ENCODE measurements at places on chromosomes 7 and 10. TPM values are rescaled to one million over a fixed set of nuclear protein-coding genes. Genes with fewer than 3 reads are reported as not detected.

Gene PDLIM1
- 233 TPM for polyA plus RNA-seq

DNA sequence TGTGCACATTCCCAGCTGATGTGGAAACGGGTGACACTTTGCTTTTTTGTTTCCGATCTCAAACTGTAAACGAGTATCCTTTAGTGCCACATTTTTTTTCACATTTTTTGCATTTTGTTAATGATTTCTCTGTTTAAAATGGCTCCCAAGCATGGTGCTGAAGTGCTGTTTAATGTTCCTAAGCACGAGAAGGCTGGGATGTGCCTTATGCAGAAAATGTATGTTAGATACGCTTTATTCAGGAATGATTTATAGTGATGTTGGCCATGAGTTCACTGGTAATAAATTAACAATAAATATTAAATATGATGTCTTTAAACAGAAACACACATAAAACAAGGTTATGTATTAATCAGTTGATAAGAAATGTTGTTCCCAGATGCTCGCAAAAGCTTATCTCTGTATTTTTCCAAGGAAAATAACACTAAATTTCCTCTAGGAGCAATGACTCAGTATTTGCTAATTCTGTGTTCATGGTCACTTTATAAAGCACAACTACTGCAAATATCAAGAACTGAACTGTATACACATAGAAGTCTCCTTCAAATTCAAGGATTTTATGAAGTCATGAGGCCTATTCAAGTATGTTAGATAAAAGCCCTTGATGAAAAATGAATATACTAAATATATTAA, 305.9 kb upstream of the SMIM30 start:
- no peaks in the 10 kb centered on the region for H3K4me1 ChIP-seq
- no peaks in the 10 kb centered on the region for H3K36me3 ChIP-seq
- no peaks in the 10 kb centered on the region for H3K27me3 ChIP-seq
- H3K27ac ChIP-seq, result no peak overlapping the region

Gene TMEM196
- polyA plus RNA-seq, result 0.57 TPM

Gene FBXO24
- 0.82 TPM for polyA plus RNA-seq

- H3K27ac ChIP-seq, result no peak overlapping the region
- H3K4me1 ChIP-seq, result no peaks in the 10 kb centered on the region
- peaks cover 5% of the 10 kb centered on the region for H3K36me3 ChIP-seq
- H3K4me3 ChIP-seq, result no peak overlapping the region
Measured at GRCh38 chr10:83253011-83253671, 886.2 kb upstream of the GHITM start.

Gene GNGT1
- polyA plus RNA-seq, result 1.6 TPM

Gene SNCG
- 17.0 TPM for polyA plus RNA-seq

Gene UCMA
- polyA plus RNA-seq, result 18.7 TPM

Gene SND1
- polyA plus RNA-seq, result 112 TPM

Gene KLHDC10
- polyA plus RNA-seq, result 5.5 TPM

DNA sequence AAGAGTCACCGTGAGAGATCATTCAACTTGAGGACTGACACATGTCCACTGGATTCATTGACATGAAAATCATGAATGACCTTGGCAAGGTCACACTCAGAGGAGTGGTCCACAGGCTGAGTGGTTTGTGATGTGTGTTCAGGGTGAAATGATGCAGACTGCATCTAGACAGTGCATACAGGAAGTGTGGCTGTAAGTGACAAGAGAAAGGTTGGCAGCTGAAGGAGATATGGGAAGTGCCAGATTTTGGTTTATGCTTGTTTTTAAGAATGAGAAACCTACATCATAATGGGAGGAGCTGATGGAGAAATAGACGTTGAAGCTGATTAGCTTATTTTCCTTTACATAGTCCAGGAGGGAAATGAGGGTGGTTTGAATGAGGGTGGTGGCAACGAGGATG, 64.8 kb upstream of the VIPR2 start:
- no peaks in the 10 kb centered on the region for H3K4me1 ChIP-seq
- no peaks in the 10 kb centered on the region for H3K27me3 ChIP-seq
- no peaks in the 10 kb centered on the region for H3K36me3 ChIP-seq

Gene GATA3
- 0.33 TPM for polyA plus RNA-seq

DNA sequence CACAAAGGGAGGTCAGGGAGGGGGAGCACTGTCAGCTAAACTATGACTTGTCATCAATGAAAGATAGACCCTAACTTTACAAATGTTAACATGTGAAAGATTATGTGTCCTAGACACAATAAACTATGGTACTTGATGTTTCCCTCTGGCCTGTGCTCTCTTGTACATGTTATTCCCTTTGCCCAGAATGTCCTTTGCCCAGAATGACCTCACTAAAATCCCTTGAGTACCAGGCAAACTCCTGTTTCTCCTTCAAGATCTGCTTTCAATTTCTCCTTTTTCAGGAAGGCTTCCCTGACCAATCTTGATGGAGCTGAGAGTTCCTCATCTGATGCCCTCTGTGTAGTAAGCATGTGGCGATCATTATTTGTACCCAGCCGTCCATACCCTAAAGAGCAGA, 143.1 kb downstream of the ZNF365 start:
- H3K4me3 ChIP-seq, result no peak overlapping the region
- DNase-seq, result no peak
- H3K27ac ChIP-seq, result no peak overlapping the region
- H3K36me3 ChIP-seq, result no peaks in the 10 kb centered on the region
- H3K4me1 ChIP-seq, result no peaks in the 10 kb centered on the region
- H3K27me3 ChIP-seq, result no peaks in the 10 kb centered on the region

GRCh38 chr10:95604630-95605029, 43.5 kb upstream of the SORBS1 start:
- H3K36me3 ChIP-seq, result peaks cover 21% of the 10 kb centered on the region
- H3K4me1 ChIP-seq, result 0 out of 2 replicates have a peak, but pooled peaks cover 4% of the 10 kb centered on the region

- no peaks in the 10 kb centered on the region for H3K4me1 ChIP-seq
- no peak overlapping the region for H3K4me3 ChIP-seq
- DNase-seq, result no peak
- no peaks in the 10 kb centered on the region for H3K27me3 ChIP-seq
Measured at GRCh38 chr10:17088118-17088806, 41.3 kb downstream of the CUBN start.

Gene HNRNPF
- polyA plus RNA-seq, result 210 TPM

Gene LRRN3
- 0.31 TPM for polyA plus RNA-seq

Gene CAPZA2
- polyA plus RNA-seq, result 49.1 TPM

- no peak overlapping the region for H3K4me3 ChIP-seq
- DNase-seq, result peak; percentile 34
- no peaks in the 10 kb centered on the region for H3K4me1 ChIP-seq
- H3K27me3 ChIP-seq, result no peaks in the 10 kb centered on the region
- no peaks in the 10 kb centered on the region for H3K36me3 ChIP-seq
Measured at GRCh38 chr7:47786557-47787248, 161.6 kb downstream of the PKD1L1 start.

GRCh38 chr7:150365673-150366398, 2.8 kb upstream of the REPIN1 start:
- 0 out of 2 replicates have a peak, but pooled peaks cover 3% of the 10 kb centered on the region for H3K36me3 ChIP-seq

Gene ACSM6
- 0.65 TPM for polyA plus RNA-seq

GRCh38 chr7:33722383-33723101, 182.8 kb upstream of the BMPER start:
- no peak overlapping the region for H3K4me3 ChIP-seq
- H3K27me3 ChIP-seq, result no peaks in the 10 kb centered on the region
- DNase-seq, result no peak
- H3K36me3 ChIP-seq, result no peaks in the 10 kb centered on the region
- no peak overlapping the region for H3K27ac ChIP-seq

- H3K27ac ChIP-seq, result no peak overlapping the region
- no peak overlapping the region for H3K4me3 ChIP-seq
- DNase-seq, result no peak
- H3K4me1 ChIP-seq, result no peaks in the 10 kb centered on the region
Measured at GRCh38 chr10:132646443-132647097, 109.0 kb downstream of the INPP5A start.

GRCh38 chr7:43014406-43014805, 82.2 kb downstream of the MRPL32 start:
- H3K4me3 ChIP-seq, result no peak overlapping the region
- H3K27ac ChIP-seq, result no peak overlapping the region
- no peaks in the 10 kb centered on the region for H3K36me3 ChIP-seq
- no peaks in the 10 kb centered on the region for H3K4me1 ChIP-seq

GRCh38 chr10:80516506-80517075, 21.1 kb upstream of the SH2D4B start:
- peaks cover 11% of the 10 kb centered on the region for H3K36me3 ChIP-seq
- no peak for DNase-seq
- H3K4me3 ChIP-seq, result no peak overlapping the region
- H3K4me1 ChIP-seq, result no peaks in the 10 kb centered on the region
- no peak overlapping the region for H3K27ac ChIP-seq
- no peaks in the 10 kb centered on the region for H3K27me3 ChIP-seq

Gene GFRA1
- polyA plus RNA-seq, result 1.2 TPM

Gene ZNF365
- 0.42 TPM for polyA plus RNA-seq

GRCh38 chr10:110502851-110503301, 5.2 kb downstream of the DUSP5 start:
- no peak overlapping the region for H3K27ac ChIP-seq
- peaks cover 27% of the 10 kb centered on the region for H3K4me1 ChIP-seq
- DNase-seq, result no peak
- H3K4me3 ChIP-seq, result no peak overlapping the region
- H3K27me3 ChIP-seq, result peaks cover 20% of the 10 kb centered on the region

Gene SLC16A9
- 6.0 TPM for polyA plus RNA-seq

GRCh38 chr7:143287339-143287934, 714 bp upstream of the CASP2 start:
- peaks cover 14% of the 10 kb centered on the region for H3K36me3 ChIP-seq
- DNase-seq, result no peak
- H3K27me3 ChIP-seq, result peaks cover 24% of the 10 kb centered on the region
- H3K4me1 ChIP-seq, result peaks cover 42% of the 10 kb centered on the region
- peak overlapping the region; percentile 23 for H3K4me3 ChIP-seq

Gene LLCFC1
- polyA plus RNA-seq, result not detected

Gene MMP21
- 0.10 TPM for polyA plus RNA-seq

Gene SORBS1
- 50.5 TPM for polyA plus RNA-seq

All from GM23338 (cell line).